ENCODE measurements at places on chromosomes 1 and 21.

DNA sequence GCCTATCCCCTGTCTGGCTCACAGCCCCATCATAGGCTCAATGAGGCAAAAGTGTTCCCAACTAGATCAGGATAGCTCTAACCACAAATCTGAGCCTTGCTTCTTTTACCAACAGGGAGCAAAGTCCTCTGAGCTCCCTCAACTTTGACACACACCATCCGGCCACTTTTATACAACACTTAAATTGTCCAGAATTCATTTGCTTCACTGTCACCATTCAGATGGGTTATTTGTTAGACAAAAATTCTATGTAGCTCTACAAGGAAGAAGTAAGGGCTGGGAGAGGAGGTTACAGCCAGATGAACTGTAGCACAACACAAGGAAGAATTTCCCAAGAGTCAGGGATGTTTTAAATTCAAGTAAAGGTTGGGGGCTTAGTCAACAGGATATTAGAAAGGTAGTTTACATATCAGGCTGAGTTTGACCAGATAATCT is 50.8 kb downstream of the TGFBR3 start:
- no peak for DNase-seq

DNA sequence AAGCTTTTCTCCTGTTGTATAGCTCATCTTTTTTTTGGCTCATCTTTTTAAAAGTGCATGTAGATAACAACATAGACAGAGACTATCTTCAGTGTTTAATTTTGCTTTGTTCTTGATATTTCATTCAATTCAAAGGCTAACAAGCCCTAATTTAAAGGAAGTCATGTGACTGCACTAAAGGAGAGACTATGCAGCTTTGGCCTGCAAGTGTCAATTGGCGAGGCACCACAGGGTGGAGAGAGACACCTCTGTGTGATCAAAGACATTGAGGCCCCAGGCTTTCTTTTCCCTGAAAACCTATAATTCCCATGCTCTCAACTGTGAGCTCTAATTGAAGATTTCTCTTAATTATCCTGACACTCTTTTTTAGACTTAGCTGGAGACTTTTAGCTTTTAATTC is 53.6 kb downstream of the CHODL start:
- DNase-seq, result no peak

GRCh38 chr1:26957306-26957705 is 3.0 kb downstream of the KDF1 start:
- DNase-seq, result no peak

- no peak for DNase-seq
Measured at GRCh38 chr1:211474451-211474850, 17.5 kb downstream of the RD3 start.

DNA sequence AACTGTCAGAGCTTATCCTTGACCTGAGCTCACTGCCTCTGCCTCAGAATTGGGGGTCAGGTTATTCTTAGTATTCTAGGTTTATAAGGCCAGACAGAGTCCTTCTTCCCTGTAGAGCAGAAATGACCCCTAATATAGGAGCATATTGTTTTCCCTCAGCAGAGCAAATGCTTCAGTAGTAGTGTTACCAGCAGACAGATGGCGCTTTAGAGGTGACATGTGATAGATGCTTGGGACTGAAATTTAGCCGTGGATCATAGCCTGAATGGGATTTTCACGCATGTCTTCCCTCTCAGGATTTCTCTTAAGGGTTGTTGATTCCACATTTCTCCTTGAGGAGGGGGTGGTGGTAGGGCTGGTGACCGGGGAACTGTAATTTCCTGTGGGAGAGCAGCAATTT is 24.5 kb downstream of the ADARB1 start:
- DNase-seq, result no peak

DNA sequence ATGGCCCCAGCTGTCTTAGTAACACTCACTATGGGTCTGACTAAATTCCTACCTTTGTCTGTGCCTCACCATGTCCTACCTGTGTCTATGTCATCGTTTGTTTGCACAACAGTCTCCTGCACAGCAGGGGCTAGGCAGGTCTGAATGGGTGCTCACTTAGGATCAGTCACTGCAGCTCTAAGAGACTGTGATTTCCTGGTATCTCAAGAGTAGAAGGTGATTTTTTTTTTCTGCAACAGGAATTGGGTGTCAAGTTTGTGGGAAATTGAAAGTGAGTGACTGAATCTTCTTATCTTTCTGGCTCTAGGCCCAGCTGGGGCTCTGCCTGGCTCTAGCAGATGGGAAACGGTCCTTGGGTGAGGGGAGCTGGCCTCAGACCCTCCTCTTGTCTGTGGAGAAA is 46.4 kb upstream of the TRABD2B start:
- no peak for DNase-seq

GRCh38 chr1:27451343-27451742 is 38.6 kb downstream of the WASF2 start:
- no peak for DNase-seq

DNA sequence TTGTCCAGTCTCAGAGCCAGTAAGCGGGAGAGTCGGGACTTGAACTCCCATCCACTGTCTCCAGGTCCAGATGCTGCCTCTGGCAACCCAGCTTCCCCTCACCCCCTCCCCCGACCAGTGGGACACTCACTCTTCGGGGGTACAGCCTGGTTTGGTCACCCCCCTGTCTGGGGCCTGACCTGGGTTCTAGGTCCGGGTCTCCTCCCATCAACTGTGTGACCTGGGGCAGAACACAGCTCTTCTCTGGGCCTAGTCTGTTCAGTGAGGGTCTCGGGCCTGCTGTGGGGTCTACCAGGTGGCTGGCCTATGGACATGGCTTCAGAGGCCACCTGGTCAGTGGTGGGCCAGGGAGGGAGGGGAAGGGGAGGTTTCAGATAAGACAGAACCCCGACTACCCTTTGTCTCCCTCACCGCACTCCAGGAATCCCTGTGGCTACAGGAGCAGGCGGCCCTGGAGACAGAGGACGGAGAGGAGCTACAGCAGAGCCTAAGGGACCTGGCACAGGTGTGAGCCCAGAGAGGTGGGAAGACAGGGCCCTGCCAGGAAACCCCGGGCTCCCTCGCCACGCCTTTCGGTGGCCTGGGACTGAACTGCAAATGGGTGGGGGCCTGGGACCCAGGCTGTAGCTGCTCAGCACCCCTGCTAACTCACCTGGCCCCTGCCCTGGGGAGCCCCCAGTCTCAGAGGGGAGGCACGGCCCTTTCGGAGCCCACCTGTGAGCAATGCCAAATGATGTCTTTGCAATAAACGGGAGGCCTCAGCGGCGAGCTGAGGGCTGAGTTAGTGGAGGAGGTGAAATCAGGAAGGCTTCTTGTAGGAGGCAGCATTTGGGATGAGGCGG is 4.1 kb upstream of the NBPF3 start:
- no peak for DNase-seq

DNA sequence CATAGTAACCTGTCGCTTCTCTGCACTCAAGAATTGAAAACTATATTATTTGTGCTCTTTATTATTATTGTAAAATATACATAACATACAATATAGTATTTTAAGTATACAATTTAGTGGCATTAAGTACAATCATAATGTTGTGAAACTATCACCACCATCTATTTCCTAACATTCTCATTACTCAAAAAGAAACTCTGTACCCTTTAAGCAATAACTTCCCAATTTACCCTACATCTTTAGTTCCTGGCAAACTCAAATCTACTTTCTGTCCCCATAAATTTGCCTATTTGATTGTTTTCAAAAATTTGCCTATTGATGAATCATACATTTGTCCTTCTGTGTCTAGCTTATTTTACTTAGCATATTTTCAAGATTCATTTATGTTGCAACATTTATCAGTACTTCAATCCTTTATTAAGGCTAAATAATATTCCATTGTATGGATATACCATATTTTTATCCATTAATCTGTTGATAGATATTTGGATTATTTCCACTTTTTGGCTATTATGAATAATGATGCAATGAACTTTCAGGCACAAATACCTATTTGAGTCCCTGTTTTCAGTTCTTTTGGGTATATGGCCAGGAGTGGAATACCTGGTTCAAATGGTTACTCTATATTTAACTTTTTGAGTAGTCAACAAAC is 99.6 kb upstream of the DMRTA2 start:
- no peak for DNase-seq

DNA sequence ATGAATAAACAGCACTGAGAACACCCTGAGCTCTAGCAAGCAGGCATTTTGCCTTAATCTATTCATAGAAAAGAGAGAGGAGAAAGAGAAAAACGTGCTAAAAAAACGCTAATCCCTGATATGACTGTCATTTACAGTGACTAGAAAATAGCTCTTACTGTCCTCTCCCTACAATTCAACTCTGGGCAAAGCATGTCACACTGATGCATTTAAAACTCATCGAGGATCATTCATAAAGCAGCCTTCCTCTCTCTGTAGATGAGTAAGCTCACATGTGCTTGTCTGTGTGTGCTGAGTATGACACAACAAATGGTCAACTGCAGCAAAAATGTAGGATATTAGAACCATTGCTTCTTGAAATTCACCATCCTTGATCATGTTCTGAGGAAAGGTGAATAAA is 109.0 kb downstream of the SGIP1 start:
- no peak for DNase-seq

DNA sequence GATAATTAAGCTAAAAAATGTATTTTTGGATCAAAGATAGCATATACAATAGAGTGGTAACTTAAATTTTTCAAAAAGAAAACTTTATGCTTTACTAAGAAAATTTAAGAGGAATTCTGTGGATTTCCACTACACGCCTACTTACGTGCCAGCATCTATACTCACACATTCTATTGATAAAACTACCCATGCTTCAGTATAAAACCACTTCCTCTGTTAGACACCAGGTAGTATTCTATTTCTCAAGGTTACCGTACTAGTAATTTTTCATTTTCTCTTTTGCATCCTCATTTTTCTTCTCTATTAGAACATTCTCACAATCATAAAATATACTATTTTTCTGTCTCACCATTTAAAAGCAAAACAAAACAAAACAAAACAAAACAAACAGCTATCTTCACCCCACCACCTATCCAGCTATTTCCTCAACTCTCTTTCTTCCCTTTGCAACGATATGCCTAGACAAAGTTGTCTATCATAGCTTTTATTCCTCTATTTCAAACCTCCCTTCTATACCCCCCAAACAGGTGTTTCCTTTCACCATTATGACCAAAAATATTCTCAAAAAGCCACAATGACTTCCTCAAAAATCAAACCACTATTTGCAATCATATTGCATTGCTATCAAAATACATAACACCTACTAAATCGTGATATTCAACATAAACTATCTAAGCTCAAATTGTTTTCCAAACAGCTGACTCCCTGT is 1652.0 kb downstream of the MRPL39 start:
- DNase-seq, result no peak
